ENCODE measurements at places on chromosomes 6 and 20. TPM values are rescaled to one million over a fixed set of nuclear protein-coding genes. Genes with fewer than 3 reads are reported as not detected.

The MRAP2 gene
- 0.48 TPM for total RNA-seq

The LPA gene
- total RNA-seq, result not detected

The FHL5 gene
- 4.4 TPM for total RNA-seq

The PRR18 gene
- total RNA-seq, result 0.13 TPM

The MDN1 gene
- total RNA-seq, result 21.1 TPM

The PROKR2 gene
- total RNA-seq, result not detected

The EFCAB8 gene
- not detected for total RNA-seq

The EDN3 gene
- not detected for total RNA-seq

The RAET1L gene
- not detected for total RNA-seq

The MUC22 gene
- total RNA-seq, result not detected

The MRPL2 gene
- 76.4 TPM for total RNA-seq

The STMND1 gene
- total RNA-seq, result not detected

The TOX2 gene
- total RNA-seq, result 1.4 TPM

The GINM1 gene
- total RNA-seq, result 53.8 TPM

The PBOV1 gene
- not detected for total RNA-seq

The BCAS4 gene
- total RNA-seq, result 3.0 TPM

The OXT gene
- total RNA-seq, result not detected

The NKAIN2 gene
- total RNA-seq, result 0.30 TPM

The ARHGAP40 gene
- total RNA-seq, result not detected

The LY6G5C gene
- 2.9 TPM for total RNA-seq

The IL17F gene
- not detected for total RNA-seq

The BMP6 gene
- total RNA-seq, result 2.9 TPM

The SLC22A2 gene
- not detected for total RNA-seq

Data from cardiac septum (tissue), 1 donor.